ENCODE measurements at places on chromosomes 6 and 20.

DNA sequence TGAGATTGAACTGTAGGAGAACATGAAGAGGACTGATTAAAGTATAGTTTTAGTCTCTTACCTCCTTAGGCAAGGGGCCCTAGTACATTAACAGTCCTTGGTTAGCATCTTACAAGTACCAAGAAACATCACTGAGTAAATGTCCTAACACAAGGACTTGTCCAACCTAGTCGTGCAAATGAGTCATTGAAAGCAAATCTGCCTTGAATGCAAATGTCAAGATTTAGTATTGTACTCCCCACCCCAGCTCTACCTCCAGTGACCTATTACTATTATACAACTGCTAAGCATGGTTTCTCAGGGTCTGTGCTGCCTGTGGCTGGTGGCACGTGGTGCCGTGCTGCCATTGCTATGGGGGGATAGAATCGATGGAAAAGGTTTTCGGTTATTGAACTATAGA lies 138.4 kb downstream of the PLCB4 start:
- no peak for DNase-seq

- DNase-seq = no peak
Measured at GRCh38 chr20:20411402-20411801, 43.5 kb downstream of the INSM1 start.

DNA sequence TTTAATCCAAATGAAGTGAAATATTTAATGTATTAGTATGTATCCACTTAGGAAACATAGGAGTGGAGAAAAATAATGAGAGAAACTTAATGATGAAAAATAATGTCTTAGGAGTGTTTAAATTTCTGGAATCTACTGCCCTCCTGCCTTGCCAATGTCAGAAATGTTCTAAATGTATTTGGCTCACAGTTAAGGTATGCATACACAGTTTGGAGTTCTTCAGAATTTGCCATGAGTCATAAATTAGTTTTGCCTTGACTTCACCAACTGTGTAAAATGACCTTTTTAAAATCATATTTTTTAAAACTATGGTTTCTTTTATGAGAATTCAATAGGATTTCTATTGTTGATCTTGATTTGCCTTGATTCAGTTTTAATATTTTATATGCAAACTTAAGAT lies 191.7 kb upstream of the HSF2 start:
- peak; percentile 2 for DNase-seq

DNA sequence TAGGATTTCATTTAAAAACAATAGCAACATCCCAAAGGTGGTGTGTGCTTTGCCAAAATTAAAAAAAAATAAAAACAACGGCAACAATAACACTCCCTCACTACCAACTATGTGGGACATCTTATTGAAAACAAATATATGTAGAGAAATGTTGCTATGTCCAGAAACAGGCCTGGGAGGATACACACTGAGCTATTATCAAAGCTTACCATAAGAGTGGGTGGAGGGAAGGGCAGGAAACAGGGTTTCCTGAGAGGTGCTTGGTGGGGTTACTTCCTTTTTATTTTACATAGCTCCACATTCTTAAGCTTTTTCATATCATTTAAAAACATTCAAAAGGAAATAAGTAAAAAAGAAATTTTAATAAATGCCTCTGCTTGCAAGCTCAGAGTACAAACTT lies 150.0 kb upstream of the RIPOR2 start:
- no peak for DNase-seq

DNA sequence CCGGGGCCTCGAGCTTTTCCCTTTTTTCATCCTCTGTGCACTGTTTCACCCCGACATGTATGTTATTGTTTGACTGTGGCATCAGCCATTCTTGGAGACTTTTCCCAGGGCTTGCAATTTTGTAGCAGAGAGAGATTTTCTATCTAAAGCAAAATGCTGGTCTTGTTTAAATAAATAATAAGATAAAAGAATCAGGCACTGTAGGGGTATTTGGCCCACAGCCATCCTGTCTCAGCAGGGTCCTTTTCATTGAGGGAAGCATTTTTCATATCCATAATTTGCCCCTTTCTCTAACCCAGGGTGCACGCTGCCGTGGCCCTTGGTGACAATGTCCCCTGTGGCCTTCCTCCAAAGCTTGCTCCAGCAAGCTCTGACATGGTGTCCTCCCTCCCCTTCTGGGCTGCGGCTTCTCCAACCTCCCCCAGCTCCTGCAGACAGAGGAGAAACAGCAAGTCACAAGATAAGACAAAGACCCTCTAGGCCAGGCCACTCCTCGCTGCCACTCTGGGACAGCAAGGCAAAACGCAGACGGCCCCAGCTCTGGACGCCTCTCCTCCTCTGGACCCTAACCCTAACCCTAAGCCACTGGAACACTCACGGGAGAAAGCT lies 117.6 kb downstream of the MYLK4 start:
- DNase-seq = no peak

DNA sequence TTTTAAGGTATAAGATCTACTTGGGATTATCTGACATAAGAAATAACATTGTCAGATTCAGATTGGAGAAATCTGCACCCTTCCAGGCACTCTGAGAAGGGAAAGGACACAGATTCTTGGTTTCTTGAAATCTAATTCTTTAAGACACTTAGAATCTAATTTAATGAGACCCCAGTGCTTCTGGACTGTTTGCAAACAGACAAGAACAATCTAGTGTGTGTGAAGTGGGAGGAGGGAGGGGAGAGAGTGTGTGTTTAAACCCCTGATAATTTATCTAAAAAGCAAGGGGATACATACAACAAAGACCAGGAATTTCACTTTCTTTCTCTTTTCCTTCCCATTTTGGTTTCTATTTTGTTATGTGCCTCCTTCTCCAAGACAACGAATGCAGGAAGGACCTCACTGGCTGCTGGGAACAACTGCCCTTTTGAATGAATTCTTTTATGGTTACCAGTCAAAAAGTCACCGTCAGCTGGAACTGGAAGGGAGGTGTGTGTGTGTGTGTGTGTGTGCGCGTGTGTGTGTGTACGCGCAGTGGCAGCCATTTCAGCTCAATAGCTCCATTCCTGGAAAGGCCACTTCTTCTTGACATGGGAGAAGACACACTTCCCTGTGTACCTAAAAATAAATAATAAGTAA lies 129.4 kb downstream of the BCAS1 start:
- peak; percentile 78 for DNase-seq

DNA sequence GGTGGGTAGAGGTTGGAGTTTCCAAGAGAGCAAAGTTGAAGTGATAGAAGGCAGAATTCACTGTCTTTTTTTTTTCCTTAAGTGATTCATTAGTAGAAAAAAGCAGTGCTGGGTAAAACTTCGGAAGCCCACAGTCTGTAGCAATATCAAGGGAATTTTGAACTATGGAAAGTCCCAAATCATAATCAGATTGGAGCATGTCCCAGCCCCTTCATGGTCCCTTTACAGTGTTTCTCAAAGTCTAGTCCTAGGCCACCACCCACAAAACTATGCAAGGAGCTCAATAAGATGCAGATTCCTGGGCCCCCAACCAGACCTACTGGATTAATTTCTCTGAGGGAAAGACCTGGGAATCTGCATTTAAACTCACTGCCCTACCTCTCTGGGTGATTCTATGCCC lies 22.6 kb downstream of the NEDD9 start:
- no peak for DNase-seq

- DNase-seq = no peak
Measured at GRCh38 chr6:134177236-134177635, 124.8 kb upstream of the SLC2A12 start.

Data from fibroblast of villous mesenchyme (primary cell).